MM.1S (cell line): ENCODE measurements at places on chromosomes 2 and 18.

- DNase-seq: no peak
- no peak overlapping the region for H3K27ac ChIP-seq
- no peaks in the 10 kb centered on the region for H3K27me3 ChIP-seq
- no peak overlapping the region for H3K4me3 ChIP-seq
- no peaks in the 10 kb centered on the region for H3K36me3 ChIP-seq
Measured at GRCh38 chr18:2087877-2088673, 483.2 kb downstream of the METTL4 start.

GRCh38 chr2:156322686-156323231, 9.8 kb downstream of the NR4A2 start:
- no peak overlapping the region for H3K4me3 ChIP-seq
- H3K27ac ChIP-seq: no peak overlapping the region
- H3K36me3 ChIP-seq: no peaks in the 10 kb centered on the region

- no peak overlapping the region for H3K27ac ChIP-seq
- DNase-seq: no peak
- no peak overlapping the region for H3K4me3 ChIP-seq
- no peaks in the 10 kb centered on the region for H3K27me3 ChIP-seq
Measured at GRCh38 chr2:166135849-166136258, 8.0 kb upstream of the SCN1A start.

DNA sequence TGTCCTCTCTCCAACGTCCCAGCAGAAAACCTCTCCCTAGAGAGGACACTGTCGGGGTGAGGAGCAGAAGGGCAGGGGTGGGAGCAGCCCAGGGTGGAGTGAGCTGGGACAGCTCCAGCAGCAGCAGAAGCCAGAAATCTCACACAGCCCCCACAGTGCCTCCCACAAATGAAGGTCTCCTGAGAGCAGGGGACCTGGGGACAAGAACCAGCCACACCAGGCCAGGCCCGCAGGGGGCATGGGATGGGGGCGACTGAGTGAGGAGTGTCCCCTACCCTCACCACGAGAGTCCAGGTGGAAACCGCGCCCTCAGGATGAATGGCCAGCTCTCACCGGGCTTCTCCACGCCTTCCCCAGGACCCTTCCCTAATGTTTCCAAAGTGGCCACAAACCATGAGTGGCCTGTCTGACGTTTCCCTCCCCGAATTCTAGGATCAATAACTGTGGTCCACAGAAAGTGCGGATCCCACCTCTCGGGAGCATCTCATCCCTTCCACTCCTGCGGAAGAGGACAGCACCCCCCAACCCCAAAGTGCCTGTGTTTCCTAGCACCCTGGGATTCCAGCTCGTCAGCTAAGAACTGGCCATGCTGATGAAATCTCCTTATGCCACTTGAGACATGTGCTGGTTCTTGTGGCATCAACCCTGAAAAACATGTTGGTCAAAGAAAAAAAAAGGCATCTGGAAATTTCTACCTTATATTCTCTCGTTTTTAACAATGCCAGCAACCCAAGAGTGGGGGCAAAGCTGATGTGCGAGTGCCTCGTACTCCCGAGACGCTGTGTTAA, 121.1 kb downstream of the HDAC4 start:
- H3K4me1 ChIP-seq: no peaks in the 10 kb centered on the region
- no peaks in the 10 kb centered on the region for H3K27me3 ChIP-seq
- no peaks in the 10 kb centered on the region for H3K36me3 ChIP-seq
- H3K4me3 ChIP-seq: no peak overlapping the region
- no peak overlapping the region for H3K27ac ChIP-seq

- no peak for DNase-seq
- H3K4me1 ChIP-seq: no peaks in the 10 kb centered on the region
- H3K36me3 ChIP-seq: no peaks in the 10 kb centered on the region
- H3K27me3 ChIP-seq: no peaks in the 10 kb centered on the region
- H3K4me3 ChIP-seq: no peak overlapping the region
- H3K27ac ChIP-seq: no peak overlapping the region
Measured at GRCh38 chr2:16296038-16296290, 355.6 kb downstream of the MYCN start.

DNA sequence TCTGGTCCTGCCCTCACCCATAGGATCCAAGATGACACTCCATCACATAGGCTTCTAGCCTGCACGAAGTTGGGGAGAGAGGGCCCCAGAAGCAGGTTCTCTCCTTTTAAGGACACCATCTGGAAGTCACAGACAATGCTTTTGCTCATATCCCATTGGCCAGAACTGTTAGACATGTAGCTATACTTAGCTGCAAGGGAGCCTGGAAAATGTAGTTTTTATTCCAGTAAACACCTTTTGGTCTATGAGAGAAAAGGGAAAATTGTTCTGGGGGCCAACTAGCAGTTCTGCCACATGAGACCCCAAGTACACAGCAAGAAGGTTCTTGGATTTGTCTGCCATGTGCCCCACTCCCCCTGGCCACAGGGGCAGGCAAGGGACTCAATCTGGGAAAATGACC, 206.1 kb downstream of the ZFP36L2 start:
- no peaks in the 10 kb centered on the region for H3K4me1 ChIP-seq
- DNase-seq: no peak
- H3K27ac ChIP-seq: no peak overlapping the region
- H3K36me3 ChIP-seq: no peaks in the 10 kb centered on the region
- no peak overlapping the region for H3K4me3 ChIP-seq
- no peaks in the 10 kb centered on the region for H3K27me3 ChIP-seq

DNA sequence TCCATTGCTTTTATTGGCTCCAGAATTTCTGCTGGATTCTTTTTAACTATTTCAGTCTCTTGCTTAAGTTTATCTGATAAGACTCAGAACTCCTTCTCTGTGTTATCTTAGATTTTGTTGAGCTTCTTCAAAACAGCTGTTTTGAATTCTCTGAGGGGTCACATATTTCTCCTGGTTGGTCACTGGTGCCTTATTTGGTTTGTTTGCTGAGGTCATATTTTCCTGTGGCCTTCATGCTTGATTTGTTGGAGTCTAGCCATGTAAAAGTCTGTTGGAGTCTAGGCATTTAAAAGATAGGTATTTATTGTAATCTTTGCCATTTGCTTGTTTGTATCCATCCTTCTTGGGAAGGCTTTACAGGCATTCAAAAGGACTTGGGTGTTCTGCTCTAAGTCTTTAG, 398.7 kb downstream of the DSEL start:
- no peaks in the 10 kb centered on the region for H3K36me3 ChIP-seq
- no peak overlapping the region for H3K4me3 ChIP-seq
- H3K27ac ChIP-seq: no peak overlapping the region
- no peak for DNase-seq

GRCh38 chr2:111236025-111236424, 115.3 kb downstream of the BCL2L11 start:
- no peak for DNase-seq
- H3K36me3 ChIP-seq: 0 out of 2 replicates have a peak, but pooled peaks cover 4% of the 10 kb centered on the region
- no peaks in the 10 kb centered on the region for H3K27me3 ChIP-seq
- no peak overlapping the region for H3K4me3 ChIP-seq
- no peaks in the 10 kb centered on the region for H3K4me1 ChIP-seq
- no peak overlapping the region for H3K27ac ChIP-seq
